Activated naive CD8-positive, alpha-beta T cell treated with anti-CD3 and anti-CD28 coated beads, Interleukin-2, amount 50 U/mL, for 24 hours (primary cell): ENCODE measurements at places on chromosomes 4 and X.

DNA sequence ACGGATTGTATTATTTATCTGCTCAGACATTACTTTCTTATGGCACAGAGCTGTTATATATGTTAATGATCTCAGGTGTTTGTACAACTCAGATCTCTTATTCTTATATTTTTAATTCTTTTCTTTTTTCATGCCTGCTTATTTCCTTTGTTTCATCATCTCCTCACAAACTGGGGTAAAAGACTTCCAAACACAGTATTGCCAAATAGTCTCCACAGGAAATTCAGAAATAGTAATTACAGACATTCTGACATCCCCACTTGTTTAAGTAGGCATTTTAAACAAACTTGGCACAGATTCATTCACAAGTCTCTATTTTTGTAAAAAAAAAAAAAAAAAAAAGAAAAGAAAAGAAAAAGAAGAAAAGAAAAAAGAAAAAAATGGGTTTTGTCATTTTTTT, 129.7 kb upstream of the USP38 start:
- DNase-seq = no peak

GRCh38 chr4:152699313-152699712, 19.5 kb upstream of the TMEM154 start:
- no peak for DNase-seq

GRCh38 chr4:101707596-101707995, 82.9 kb upstream of the BANK1 start:
- no peak for DNase-seq

DNA sequence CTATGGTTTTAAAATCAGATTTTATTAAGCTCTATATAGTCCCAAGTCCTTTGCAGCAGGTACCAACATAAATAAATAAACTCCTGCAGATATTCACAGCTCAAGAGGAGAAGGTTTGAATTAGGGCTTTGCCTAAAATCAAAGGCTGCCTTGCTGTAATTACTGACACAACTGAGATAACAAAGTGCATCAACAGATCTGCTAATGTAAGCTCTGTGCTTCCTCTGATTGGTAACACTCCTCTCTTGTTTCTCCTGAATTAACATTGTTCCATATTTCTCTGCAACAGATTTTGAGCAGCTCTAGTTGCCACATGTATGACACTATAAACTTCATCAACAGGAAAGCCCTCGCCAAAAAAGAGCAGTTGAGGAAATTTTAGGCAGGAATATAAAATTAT, 193.6 kb downstream of the SLC39A8 start:
- DNase-seq = no peak

GRCh38 chr4:4860600-4861389, 1.3 kb downstream of the MSX1 start:
- DNase-seq = no peak

DNA sequence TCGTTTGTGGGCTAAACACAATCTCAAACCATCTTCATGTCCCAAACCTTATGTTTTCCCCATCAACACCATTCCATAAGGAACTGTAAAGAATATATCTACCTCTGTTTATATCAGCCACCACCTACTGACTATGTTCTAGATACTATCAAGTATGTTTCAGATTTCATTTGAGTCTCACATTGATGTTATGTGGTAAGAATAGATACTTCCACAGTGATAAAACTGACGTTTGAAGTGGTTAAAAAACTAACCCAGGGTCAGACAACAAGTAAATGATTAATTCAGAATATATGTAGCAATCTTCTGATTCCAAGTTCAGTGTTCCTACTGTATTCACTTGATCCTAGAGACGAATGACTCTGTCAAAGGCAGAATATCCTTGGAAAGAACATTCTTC, 156.8 kb upstream of the RASGEF1B start:
- no peak for DNase-seq
